Activated T-cell treated with anti-CD3 and anti-CD28 coated beads, Interleukin-2, amount 50 U/mL, for 72 hours (primary cell): ENCODE measurements at places on chromosomes 2 and 18. TPM values are rescaled to one million over a fixed set of nuclear protein-coding genes. Genes with fewer than 3 reads are reported as not detected.

Gene ZSWIM2
- total RNA-seq, result not detected

Gene CCDC74A
- total RNA-seq, result 4.3 TPM

Gene NBEAL1
- 12.9 TPM for total RNA-seq

Gene GAD1
- total RNA-seq, result 12.8 TPM

Gene ADD2
- total RNA-seq, result 31.6 TPM

Gene C1QL2
- not detected for total RNA-seq

Gene BUB1
- total RNA-seq, result 76.9 TPM

- no peak for DNase-seq
These were observed 101.8 kb downstream of the TRABD2A start for GRCh38 chr2:84778911-84779690.

GRCh38 chr2:235773188-235773928 lies 279.5 kb downstream of the AGAP1 start:
- no peak for DNase-seq

- no peak for DNase-seq
These were observed 62.1 kb downstream of the MEX3C start for GRCh38 chr18:51135364-51135763.

DNA sequence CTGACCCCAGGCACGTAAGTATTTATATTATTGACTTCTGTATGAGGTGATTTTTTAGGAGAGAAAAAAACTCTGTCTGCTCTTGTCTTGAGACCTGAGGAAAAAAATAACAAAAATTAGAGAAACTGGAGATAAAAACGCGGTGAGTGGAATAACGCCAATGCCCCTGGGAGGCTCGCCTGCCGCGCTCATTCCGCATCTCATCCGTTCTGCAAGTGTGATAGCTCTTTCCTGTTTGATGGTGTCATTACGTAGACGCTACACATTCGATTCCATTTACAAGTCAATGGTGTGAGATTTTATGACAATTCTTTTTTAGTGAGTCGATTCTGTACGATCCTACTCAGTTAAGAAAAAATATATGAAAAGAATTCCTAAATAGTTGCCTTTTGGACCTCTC lies 194.3 kb upstream of the SMIM21 start:
- DNase-seq, result no peak

GRCh38 chr18:52367953-52368742 lies 28.2 kb downstream of the DCC start:
- no peak for DNase-seq

DNA sequence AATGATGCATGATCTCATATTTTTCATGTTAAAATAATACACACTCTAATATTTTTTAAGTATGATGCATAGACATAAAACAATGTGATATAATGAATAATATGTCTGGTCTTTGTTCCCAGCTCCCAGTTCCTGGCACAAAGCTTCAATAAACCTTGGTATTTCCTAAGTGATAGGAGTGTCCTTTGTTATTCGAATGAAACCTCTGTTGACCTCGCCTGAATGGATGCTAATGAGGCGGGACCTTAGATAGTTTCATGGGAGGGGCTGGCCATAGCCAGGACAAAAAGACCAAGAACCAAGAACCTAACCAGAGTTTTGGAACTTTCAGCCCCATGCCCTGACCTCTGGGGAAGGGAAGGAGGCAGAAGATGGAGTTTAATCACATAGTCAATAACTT lies 257.7 kb upstream of the COPS8 start:
- DNase-seq, result no peak

DNA sequence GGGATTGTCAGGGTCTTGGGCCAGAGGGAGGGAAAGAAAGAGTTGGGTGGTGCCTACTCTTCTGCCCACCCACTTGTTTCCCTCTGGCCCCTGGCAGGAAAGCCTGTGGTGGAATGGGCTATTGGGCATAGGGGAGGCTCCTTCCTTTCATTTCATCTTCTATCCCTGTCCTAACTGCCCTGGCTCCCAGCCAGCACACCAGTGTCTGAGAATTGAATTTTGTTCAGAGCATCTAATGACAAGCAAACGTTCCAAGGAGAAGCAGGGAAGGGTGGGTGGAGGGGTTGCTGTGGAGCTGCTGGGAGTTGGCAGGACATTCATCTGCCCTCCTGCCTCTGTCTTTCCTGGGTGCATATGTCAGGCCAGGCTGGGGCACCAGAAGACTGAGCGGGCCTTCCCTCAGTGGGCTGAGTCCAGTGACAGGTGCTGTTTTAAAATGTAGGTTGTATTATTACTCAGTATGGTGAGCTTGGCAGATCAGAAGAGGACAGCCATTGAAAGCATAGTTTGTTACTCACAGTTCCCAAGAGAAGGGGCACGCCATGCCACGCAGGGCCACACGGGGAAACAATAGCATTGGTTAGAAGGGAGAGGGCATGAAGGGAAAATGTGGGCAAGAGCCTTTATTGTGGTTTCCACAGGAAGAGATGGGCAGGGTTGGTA lies 171.9 kb downstream of the ACOXL start:
- no peak for DNase-seq

- DNase-seq, result no peak
These were observed 2.2 kb downstream of the MPP4 start for GRCh38 chr2:201696151-201696659.

DNA sequence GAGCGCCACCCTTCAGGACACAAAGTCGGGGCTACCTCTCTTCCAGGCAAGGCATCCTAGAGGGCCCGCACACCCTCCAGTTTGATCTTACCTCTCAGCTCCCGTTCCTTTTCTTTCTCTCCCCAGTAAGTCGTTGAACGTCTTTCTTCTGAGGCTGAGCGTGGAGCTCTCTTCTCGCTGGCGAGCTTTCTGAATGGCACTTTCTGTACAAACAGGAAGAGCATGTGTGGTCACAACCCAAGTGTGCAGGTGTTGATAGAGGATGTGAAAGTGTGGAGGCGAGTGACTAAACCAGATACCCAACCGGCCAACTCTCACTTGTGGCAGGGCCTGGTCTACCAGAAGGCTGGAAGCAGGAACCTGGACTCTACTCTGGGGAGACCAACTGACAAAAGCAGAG lies at the start of gene AFF3:
Gene AFF3 (minus strand): TSS at position 198 of the 400 bp plus-strand sequence. CDS start 38,136 bp downstream, outside the sequence.
- DNase-seq, result peak; percentile 75

- DNase-seq, result no peak
These were observed 516.7 kb upstream of the HS6ST1 start for GRCh38 chr2:128835342-128835855.

DNA sequence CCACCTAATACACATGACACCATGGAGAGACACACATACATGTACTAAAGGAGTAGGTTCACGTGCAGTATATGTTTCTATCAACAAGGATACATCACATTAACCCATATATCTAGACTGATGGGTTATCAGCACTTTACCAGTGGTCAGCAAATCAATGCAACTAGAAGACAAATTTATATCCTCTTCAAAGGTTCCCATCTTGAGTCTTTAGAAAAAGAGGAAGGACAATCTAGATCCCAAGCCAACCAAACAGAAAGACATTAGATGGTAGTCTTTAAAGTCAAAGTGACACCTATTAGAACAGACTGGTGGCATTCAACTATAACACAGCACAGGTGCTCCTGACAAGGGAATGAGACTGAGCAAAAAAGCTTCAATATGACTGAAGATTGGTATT lies 13.8 kb upstream of the SERTAD2 start:
- DNase-seq, result no peak

GRCh38 chr2:134225841-134226240 lies 28.0 kb upstream of the MGAT5 start:
- no peak for DNase-seq

- no peak for DNase-seq
These were observed 102.4 kb downstream of the AOX1 start for GRCh38 chr2:200687922-200688920.

DNA sequence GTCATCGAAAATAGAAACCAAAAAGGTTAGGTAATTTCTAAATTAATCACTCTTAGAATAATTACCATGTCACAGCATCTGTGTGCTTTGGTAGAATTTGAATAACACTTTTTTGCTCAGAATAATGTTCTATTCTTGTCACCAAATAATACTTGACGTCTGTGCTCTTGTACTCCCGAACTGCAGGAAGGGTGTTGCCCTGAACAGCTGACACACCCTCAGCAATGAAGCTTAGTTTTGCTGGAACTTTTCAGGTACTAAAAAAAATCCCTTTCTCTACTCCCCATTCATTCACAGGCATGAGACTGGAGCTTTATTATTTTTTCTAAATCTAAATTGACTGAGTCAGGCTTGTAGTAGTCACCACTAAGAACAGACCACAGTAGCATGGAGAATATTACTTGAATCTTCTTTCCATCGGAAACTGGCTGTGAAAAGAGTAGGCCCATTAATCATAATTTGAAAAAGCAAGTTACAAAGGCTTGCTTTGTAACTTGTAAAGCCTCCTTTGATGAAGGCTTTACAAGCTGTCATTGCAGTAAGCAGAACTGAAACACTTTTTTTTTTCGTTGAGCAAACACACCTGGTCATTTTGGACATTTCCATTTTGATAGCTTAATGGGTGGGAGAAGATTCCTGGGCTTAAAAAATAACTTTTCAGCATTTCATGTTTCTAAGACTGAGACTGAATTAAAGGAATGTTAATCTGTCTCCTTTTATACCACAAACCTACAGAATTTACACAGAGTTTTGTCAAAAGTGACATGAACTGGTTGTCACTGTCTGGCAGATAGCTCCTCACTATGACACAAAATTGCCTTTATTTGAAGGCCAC lies 70.3 kb upstream of the PELI1 start:
- peak; percentile 46 for DNase-seq

DNA sequence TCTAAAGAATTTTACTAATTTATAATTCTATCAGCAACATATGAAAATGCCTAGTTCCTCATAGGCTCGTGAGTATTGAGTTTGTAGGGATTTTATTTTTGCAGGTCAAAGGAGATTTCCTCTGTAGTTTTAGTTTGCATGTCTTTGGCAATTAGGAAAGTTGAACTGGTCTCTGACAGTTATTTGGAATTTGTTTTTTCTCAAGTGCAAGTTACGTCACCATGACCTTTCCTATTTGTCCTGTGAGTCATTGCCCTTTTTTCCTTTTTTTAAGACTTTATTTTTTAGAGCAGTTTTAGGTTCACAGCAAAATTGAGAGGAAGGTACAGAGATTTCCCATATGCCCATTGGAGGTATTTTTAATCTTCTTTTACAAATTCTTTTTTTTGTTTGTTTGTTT lies 29.0 kb downstream of the RAMP1 start:
- DNase-seq, result no peak

GRCh38 chr2:229920011-229920641 lies 1.7 kb downstream of the TRIP12 start:
- DNase-seq, result peak; percentile 21

- no peak for DNase-seq
These were observed 59.7 kb upstream of the DNMT3A start for GRCh38 chr2:25401307-25402026.

DNA sequence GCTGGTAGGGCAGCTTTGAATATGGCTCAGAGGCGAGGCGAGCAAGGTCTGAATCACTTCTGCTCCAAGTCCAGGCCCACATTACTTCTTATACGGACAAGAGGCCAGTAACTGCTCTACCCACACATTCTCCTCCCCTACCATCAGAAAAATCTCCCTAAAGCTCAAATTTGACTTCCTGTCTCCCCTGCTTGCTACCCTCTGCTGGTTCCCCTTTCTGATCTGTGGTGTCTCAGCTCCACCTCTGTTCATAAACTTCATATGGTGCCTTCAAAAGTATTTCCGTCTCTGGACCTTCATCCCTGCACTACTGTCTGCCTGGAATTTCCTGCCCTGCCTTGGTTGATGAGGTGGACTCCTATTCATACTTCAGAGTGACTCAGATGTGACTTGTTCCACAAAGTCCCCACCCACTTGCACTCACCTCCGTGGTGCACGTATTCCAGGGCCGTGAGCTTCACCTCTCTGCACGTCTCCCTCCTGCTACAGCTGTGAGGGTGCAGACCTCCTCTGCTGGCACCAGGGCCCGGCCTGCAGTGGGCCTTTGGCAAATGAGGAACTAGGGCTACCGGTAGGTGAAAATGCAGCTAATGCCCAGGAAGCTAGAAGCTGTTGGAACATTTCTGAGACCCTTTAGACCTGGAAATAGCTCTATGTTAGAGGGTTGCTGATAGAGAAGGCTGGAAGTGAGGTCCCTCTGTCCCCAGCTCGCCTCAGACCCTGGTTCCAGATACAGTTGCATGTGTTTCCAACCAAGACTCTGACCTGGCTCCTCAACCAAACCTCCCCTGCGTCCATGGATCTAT lies 24.6 kb upstream of the KCMF1 start:
- peak; percentile 83 for DNase-seq

DNA sequence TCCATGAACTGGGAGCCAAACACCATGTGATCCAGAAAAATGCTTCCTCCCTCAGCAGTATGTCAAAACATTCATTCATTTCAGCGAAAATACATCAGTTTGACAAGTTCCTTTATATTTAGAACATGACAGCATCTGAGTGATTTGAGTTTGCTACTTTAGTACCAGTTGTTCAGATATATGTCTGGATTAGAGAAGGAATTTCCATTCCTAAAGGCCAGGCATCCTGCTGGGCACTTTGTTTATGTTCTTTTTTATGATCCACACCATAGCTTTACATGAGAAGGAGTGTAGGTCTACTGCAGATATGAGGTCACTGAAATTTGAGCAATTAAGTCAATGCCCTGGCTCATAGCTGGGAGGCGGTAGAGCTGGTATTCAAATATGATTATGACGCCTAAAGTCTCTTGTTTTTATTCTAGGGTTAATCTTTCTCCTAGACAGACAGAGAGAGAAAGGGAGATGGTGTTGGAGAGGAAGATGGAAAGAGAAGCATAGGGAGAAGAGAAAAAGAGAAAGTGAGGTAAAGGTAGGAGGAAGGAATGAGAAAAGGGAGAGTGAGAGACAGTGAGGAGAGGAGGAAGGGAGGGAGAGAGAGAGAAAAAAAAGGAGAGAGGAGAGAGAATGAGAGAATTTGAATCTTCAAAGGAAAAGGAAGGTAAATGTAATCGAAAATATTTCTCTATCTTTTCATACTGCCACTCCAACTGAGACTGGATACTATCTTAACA lies 839.5 kb upstream of the FANCL start:
- no peak for DNase-seq

- no peak for DNase-seq
These were observed 71.8 kb downstream of the PRELID3A start for GRCh38 chr18:12479536-12479935.
